Cardiac muscle cell (in vitro differentiated cells and primary cell): ENCODE measurements at places on chromosomes 4 and X.

DNA sequence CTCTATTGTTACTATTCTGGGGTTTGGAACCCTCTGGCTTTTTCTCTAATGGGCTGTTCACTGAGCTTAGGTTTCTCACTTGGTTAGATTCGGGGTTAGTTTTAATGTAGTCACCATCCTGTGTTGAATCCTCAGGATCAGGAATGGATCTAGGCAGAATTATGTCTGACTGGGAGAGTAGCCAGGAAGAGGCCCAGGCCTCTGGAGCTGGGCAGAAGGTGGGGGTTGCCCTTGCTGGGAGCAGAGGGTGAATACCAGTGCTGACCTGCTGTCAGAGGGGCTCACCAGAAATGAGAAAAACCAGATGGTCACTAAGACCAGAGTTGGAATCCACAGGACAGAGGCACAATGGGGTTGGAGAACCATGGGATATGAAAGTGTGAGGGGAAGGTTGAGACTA is 126.6 kb upstream of the SLC4A4 start:
- peak; percentile 43 for DNase-seq

DNA sequence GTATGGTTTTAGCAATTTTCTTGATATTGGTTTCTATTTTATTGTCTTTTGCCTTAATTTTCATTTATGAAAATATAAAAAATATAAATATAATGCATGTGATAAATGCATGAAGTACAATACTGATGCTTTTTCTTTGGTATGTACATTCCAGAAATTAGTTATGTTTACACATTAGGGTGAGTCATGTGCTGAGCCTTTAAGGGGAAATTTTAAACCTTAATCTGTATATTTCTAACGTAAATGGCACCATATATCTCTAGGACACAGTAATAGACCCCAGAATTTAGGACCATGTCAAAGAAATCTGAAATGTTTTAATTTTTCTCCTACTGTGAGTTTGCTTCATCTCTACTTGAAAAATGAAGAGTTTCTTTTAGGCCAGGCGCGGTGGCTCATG is 117.8 kb upstream of the SPRY1 start:
- no peak for DNase-seq

DNA sequence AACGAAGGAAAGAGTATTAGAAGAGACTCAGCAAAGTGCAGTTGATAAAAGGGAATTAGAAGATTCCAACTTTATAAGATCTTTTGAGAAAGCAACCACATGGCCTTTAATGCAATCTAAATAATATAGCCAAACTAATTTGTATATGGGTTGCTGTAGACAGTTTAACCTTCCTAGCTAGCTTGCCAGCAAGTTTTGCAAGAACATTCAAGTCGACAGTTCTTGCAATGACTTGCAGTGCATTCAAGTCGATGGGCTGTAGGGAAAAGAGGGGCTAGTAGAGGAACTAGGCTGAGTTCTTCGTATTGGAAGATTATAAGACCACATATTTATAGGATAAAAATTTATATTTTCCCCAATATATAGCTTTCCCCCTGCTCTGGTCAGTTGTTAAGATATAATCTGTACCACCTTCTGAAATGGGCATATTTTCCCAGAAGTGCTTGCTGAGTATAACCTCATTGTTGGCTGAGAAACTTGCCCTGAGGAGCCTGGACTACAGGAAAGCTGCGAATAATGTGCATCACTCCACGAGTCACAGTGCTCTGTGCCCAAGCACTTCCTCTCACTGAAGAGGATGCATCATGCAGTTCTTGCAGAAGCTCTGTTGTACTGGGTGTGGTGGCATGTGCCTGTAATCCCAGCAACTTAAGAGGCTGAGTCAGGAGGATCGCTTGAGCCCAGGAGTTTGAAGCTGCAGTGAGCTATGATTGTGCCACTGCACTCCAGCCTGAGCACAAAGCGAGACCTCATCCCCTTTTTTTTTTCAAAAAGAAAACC is 56.7 kb downstream of the DOCK11 start:
- no peak for DNase-seq

DNA sequence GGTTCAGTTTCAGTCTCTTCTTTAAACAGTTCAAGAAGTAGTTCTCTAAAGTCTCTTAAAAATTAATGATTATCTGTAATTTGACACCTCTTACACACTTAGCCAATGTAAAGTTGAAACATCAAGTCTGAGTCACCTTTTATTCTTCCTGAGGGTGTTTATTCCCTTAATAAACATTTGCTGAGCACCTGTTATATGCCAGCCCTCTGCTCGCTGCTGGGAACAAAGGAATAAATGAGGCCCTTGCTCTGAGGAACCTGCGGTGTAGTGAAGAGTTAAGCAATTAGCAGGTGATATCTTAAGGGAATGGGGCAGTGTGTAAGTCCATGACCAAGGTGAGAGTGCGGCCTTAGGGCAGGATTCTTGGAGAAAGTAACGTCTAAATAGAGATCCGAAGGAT is 5.2 kb upstream of the NDNF start:
- DNase-seq = no peak

DNA sequence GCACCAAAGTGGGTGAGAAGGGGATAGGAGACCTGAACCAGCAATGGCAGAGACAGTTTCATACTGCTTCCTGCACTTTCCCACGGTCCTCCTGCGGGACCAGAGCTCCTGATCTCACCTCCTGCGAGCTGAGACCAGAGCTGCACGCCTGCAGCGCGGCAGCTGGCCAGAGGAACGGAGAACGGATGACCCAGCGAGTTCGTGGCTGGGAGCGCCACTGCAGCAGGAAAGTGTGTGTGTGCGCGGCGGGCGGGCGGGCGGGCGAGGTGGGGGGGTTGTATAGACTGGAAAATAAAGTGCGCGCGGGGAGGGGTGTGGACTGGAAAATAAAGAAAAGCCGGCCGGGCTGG is 16.5 kb downstream of the MCF2 start:
- peak; percentile 15 for DNase-seq

- peak; percentile 35 for DNase-seq
Observed at GRCh38 chr4:123976285-123976684, 579.7 kb downstream of the SPRY1 start.

DNA sequence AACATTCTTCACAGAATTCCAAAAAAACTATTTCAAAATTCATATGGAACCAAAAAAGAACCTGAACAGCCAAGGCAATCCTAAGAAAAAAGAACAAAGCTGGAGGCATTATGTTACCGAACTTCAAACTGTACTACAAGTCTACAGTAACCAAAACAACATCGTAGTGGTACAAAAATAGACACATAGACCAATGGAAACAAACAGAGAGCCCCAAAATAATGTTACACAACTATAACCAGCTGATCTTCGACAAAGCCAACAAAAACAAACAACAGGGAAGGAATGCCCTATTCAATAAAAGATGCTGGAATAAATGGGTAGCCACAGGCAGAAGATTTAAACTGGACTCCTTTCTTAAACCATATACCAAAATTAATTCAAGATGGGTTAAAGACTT is 1189.6 kb downstream of the PCDH18 start:
- no peak for DNase-seq

DNA sequence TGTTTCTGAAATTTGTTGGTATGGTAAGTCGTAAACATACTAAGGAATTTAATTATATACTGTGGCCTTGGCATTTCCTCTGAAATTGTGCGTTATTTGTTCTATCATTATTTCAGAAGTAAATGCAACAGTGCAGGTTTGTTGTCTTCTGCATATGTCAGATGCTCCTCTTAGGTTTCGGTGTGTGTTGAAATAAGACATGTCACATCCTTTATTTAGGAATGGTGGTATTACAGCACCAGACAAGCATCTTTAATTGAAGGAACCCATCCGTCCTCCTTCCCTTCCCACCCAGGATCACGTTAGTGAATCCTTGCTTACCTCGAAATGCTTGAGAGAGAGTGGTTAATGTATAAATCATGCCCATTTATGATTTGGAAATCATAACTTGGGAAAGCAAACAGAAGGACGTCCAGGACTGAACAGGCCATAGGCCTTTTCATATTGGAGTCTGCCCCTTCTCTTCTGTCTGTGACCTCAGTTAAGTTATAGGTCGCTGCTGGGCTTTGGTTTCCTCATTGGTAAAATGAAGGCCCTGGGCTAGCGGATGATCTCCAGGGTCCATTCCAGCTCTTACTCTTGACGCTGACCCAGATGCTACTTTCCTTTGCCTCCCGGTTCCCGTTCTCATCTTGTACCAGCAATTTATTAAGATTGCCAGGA is 134.1 kb downstream of the KLHL8 start:
- no peak for DNase-seq

GRCh38 chr4:10245751-10246150 is 129.2 kb upstream of the WDR1 start:
- DNase-seq = no peak

- peak; percentile 4 for DNase-seq
Observed at GRCh38 chrX:133640161-133641015, 225.1 kb upstream of the GPC4 start.

GRCh38 chrX:118225711-118226428 is 109.3 kb upstream of the KLHL13 start:
- DNase-seq = peak; percentile 39
